ENCODE measurements at places on chromosomes 7 and 10. TPM values are rescaled to one million over a fixed set of nuclear protein-coding genes. Genes with fewer than 3 reads are reported as not detected.

DNA sequence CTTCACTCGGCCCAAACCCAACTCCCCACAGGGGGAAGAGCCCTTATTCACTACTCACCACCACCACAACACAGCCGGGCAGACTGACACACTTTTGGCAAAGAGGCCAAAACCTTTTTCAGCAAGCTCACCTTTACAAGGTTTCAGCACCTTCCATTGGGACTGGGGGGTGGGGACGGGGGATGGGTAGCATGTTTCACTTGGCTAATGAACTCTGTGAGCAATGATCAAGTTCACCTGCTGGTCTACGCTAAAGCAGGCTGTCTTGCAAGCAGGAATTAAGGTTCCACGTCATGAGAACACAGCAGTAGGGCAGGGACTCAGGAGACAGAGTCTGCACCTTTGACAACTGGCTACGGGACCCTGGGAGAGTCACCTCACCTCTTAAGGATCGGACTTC, 7.0 kb downstream of the FAM53B start:
- DNase-seq, result no peak

DNA sequence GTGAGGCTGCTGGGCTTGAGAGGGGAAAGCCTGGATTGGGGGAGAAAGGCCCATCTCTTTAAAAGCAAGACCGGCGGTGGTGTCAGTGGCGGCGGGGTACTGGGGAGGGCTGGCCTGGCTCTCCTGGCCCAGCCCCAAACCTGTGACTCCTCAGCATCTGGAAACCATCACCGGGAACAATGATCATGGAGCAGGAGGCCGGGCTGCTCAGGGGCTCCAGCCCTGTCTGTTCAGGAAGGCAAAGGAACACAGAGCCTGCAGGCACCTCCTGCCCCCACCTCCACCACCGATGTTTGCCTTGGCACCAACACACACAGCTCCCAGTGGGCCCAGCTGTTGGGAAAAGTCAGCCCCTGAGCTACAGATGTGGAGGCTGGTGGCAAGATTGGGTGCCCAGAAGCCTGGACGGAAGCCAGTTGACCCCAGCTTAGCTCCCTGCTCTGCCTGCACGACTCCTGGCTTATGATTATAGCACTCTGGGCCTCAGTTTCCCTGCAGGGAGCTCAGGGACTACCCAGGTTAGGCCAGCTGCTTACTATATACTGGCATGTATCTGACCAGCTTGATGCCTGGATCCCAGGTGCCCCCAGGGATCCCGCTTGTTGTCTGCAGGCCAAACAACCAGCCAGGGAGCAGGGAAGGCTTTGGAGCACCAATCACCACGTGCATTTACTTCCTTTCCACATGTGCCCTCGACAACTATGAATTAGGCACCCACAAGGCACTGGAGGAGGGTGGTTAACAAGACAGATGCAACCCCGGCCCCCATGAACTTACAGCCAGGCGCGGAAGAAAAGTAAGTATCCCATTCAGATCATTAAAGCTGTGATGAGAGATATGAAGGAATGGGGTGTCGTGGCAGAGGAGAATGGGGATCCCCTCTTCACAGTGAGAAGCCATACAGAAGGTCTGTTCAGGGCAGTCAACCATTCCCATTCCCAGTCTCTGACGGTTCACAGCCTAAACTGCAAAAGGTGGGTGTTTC, 37.3 kb downstream of the ZCCHC24 start:
- DNase-seq, result peak; percentile 66

Gene CROT
- polyA plus RNA-seq, result 7.2 TPM

GRCh38 chr7:93232673-93233018, 480 bp downstream of the VPS50 start:
- no peak for DNase-seq

Gene OPALIN
- polyA plus RNA-seq, result not detected

DNA sequence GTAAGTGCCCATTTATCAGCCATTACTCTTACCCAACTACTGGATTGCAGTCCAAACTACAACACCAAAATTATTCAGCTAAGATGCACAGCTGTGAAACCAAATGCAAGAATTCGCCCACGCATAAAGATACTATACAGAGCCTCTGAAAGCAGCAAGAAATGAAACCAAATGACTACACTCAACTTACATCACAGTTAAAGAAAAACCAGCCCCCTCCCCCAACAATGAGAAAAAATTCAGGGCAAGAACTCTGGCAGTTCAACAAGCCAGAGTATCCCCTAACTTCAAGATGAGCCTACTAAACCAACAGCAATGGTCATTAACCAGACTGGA, 209.1 kb upstream of the VWC2 start:
- DNase-seq, result no peak

Gene PRKCQ
- polyA plus RNA-seq, result 0.03 TPM

DNA sequence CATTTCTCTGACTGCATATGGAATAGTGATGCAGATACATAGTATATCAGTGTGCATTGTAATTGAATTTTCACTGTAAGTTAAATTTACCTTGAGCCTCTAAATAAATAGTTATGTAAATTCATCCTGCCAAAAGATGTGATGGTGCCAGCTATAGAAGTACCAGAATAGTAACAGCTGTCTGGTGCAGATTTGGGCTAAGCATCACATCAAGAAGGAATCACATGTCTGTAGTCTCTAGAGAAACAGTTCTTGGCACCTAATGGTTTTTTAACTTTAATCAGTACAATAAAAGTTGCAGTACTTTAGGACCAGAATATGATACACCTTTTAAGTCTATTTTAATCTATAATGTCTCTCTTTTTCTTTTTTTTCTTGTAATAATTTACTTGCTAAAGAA, 17.4 kb downstream of the PLEKHA1 start:
- no peak for DNase-seq

Gene CASTOR2
- 8.0 TPM for polyA plus RNA-seq

DNA sequence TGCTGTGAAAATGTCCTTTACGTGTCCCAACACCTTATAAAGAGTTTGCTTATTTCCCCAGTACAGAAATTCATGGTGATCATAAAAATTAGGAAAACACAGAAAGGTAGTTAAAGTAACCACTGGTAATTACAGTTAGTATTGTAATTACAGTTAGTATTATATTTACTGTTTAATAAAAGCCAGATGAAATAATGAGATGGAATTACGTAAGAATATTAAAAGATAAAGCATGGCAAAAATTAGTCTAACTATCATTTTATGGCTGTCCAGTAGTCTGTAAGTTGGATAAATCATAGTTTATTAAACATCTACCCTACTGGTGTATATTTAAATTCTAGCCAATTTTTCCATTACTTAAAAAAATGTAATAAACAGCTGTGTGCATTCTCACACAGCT, 638.8 kb downstream of the ACTR3B start:
- DNase-seq, result no peak

Gene MLXIPL
- not detected for polyA plus RNA-seq

Gene MYO1G
- polyA plus RNA-seq, result 0.02 TPM

DNA sequence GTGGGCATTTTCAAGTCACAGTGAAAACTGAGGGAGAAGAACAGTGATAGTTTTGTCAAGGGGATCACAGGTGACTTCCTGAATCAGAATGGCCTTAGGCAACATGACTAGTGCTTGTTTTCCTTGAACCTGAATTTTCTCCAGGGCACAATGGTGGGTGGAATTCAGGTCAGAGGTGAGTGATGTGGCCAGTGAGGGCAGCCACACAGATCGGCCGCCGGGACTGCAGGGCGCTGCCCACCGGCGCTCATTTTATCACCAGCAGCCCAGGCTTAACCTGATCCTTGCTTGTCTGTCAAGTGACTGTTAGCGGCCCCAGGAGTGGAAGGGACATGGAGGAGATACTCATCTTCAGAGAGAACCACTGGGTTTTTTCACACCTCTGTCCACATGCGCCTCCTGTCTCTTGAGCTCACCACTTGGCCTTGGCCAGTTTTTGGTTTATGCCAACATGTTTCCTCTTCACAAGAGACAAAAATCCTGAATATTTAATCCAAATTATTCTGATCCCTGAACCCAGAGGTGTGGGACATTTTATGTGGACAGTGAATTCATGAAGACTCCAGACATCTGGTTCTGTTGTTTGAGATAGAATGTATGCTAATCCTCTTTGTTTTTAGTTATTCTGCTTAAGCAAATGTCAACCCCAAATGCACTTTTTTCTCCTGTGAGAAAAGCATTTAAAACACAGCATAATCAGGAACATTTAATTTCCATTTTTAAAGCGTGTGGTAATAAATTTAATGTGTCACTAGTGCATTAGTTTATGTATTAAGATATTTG, 108.7 kb downstream of the DOCK1 start:
- no peak for DNase-seq

- no peak for DNase-seq
These were observed 70.0 kb downstream of the VOPP1 start for GRCh38 chr7:55502124-55502857.

Gene TMEM178B
- 0.06 TPM for polyA plus RNA-seq

GRCh38 chr10:27258838-27259812, 18.5 kb upstream of the ACBD5 start:
- no peak for DNase-seq

DNA sequence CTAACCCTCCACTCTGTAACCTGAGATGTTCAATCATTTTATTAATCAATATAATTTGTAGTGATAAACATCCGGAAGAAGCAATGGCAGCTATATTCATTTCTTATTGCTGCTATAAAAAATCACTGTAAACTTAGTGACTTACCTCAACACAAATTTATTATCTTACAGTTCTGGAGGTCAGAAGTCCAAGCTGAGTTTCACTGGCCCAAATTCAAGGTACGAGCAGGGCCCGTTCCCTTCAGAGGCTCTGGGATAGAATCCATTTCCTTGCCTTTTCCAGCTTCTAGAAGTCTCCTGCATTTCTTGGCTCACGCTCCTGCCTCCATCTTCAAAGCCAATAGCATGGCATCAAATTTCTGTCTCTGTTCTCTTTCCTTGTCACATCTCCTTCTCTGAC, 279.5 kb upstream of the SP8 start:
- DNase-seq, result no peak

Gene PAX4
- polyA plus RNA-seq, result not detected

Gene SLC26A3
- not detected for polyA plus RNA-seq

DNA sequence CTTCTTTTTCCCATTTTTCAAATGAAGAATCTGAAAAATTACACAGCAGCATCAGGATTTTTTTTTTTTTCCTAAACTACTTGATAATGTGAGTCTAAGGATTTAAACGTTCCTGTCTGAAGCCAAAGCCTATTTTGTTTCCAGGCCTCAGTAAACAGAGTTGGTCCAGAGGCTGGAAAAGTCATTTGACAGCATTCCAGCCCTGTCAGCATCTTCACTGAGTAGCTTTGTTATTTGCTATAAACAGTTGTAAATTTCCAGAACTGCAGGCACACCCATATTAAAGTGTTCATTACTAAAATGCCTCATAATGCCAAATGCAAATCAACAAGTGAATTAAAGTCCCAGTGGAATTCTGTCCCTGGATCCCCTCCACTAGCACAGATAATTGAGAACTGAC, 35.5 kb upstream of the KMT2E start:
- DNase-seq, result no peak

Gene SPDYE8
- polyA plus RNA-seq, result not detected

DNA sequence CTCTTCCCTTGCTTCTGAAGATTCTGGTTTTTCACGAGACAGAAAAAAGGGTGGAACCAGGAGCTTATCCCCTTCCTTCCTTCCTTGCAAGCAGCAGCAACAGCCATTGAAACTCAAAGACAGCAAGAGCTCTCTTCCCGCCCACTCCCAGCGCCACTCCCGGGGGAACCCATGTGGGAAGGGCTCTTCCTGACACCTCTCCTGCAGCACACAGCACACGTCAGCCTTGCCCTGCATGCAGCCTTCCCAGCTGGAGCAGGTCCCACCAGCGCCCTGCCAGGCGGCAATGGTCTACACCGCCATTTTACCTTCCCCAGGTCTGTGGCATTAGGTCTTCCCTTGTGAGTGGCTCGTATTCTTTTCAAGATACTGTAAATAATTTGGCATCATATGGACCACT, 161.8 kb downstream of the MGMT start:
- DNase-seq, result no peak

- peak; percentile 47 for DNase-seq
These were observed 135.2 kb downstream of the ADCY1 start for GRCh38 chr7:45709168-45710042.

DNA sequence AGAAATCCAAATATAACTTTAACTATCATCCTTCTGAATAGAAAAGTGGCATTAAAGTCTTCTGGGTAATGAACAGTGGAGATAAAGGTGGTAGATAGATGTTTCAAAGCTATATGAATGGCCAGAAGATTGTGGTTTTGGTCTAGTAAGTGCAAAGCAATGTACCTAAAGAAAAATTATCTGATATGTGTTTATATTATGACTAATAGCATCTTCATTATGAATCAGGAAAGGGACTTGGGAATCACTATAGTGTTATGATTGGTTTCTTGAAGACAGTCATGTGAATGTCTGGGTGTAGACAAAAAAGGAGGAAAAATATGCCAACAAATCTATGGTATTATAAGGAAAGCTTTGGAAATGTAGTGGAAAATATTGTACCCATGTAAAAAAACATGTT, 3.0 kb downstream of the ZNF518A start:
- DNase-seq, result peak; percentile 73

- DNase-seq, result no peak
These were observed 138.9 kb downstream of the EGFR start for GRCh38 chr7:55157764-55158105.

- no peak for DNase-seq
These were observed 52.1 kb downstream of the PRF1 start for GRCh38 chr10:70550459-70550858.

Gene TRPV5
- polyA plus RNA-seq, result not detected

Gene KNDC1
- polyA plus RNA-seq, result 1.1 TPM

GRCh38 chr7:123440101-123440548, 94.3 kb downstream of the IQUB start:
- DNase-seq, result no peak

- DNase-seq, result no peak
These were observed 163.7 kb upstream of the CDC14C start for GRCh38 chr7:48760528-48761265.

- DNase-seq, result peak; percentile 71
These were observed 36.4 kb downstream of the GDI2 start for GRCh38 chr10:5776881-5777197.

Gene CISD1
- polyA plus RNA-seq, result 25.7 TPM

DNA sequence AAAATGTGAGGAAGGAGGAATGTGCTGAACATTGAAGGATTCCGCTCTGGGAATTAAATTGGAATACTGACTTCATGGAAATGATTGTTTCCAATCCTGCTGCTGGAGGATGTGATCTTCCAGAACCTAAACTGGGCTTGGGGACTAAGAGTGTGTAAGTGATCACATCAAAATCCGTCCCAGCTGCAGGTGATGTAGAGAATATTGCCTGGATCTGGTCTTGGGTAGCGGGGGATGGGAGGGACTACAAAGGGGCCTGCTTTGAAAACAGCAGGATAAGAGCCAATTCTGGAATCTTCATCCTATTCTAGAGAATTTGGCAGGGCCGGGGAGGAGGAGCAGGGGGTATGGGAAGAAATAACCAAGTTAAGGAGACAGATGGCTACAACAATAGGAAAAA, 552.2 kb upstream of the FZD8 start:
- DNase-seq, result no peak

DNA sequence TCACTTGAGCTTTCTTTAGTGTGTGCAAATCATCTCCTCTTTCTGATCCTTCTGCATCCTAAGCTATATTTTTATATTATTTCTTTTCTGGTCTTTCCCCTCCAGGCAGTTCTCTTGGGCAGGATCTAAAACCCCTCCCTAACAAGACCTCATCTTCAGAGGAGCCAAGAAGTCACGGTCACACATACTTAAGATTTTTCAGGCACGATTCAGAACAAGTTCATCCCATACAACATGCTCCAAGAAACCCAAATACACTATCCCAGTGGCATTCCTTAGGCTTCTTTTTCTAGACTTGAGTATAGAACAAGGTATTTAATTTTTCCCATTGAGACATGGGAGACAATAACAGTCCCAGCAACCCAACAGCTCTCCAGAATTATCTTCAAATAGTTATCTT, 1251.5 kb downstream of the DNAJB9 start:
- DNase-seq, result no peak

Data from IMR-90 (cell line).